ENCODE measurements at places on chromosomes 6 and 20. TPM values are rescaled to one million over a fixed set of nuclear protein-coding genes. Genes with fewer than 3 reads are reported as not detected.

Gene TTLL9
- total RNA-seq = 0.10 TPM

Gene SDCBP2
- total RNA-seq = 1.4 TPM

Gene TINAG
- total RNA-seq = not detected

Gene BPIFA1
- not detected for total RNA-seq

Gene C6orf163
- 0.15 TPM for total RNA-seq

Gene MAK
- total RNA-seq = 0.09 TPM

Gene CRISP3
- not detected for total RNA-seq

Gene ZSCAN12
- total RNA-seq = 1.6 TPM

Gene SMLR1
- not detected for total RNA-seq

Gene AIF1
- total RNA-seq = not detected

Gene DUSP15
- total RNA-seq = 1.0 TPM

Gene SLC32A1
- total RNA-seq = not detected

Gene THBS2
- total RNA-seq = 0.03 TPM

Gene SSTR4
- total RNA-seq = 0.32 TPM

Gene CST7
- total RNA-seq = not detected

Gene ZNF311
- total RNA-seq = 0.22 TPM

Gene HSD17B8
- total RNA-seq = 15.5 TPM

Gene FLRT3
- 1.9 TPM for total RNA-seq

Gene PTPN1
- 52.8 TPM for total RNA-seq

Gene C6orf15
- total RNA-seq = 0.09 TPM

Gene SLC22A2
- 0.05 TPM for total RNA-seq

Gene SESN1
- total RNA-seq = 10.5 TPM

Gene RPS21
- 3,109 TPM for total RNA-seq

Measured in A549 treated with Hydrocortisone at 1 μM for 4 hours (cell line).